ENCODE measurements at places on chromosomes 2 and 18.
A peak's percentile ranks its signal among the peaks of the same experiment; 100 is the strongest.

GRCh38 chr2:41137031-41137430, 685.1 kb upstream of the SLC8A1 start:
- no peak for DNase-seq

DNA sequence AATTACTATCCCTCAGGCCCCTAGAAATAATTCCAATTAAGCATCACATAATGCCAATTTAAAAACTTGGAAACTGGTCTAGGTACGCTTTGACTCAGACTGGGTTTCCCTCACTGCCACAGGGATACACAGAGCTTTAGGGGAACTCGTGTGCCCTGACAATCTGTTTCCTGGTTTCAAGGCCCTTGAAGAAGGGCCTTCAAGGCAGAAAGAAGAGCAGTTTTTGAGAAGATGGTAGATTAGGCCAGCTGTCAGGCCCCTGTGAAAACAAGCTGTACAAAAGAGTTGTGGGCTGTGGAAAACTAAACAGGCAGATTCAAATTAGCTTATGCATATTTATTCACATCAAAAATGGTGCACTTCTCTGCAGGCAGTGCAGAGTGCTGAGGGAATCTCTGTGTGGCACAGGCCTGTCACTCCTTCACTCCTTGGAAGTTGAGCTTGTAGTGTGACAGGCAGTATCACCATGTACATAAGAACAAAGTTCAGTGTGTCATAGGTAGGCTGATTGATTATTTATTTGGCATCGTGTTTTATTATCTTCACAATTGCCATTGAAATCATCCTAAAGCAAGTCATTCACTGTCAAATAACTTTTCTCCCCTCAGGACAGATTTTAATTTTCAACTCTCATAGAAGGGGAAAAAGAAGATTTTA, 614.4 kb upstream of the GYPC start:
- no peak for DNase-seq

DNA sequence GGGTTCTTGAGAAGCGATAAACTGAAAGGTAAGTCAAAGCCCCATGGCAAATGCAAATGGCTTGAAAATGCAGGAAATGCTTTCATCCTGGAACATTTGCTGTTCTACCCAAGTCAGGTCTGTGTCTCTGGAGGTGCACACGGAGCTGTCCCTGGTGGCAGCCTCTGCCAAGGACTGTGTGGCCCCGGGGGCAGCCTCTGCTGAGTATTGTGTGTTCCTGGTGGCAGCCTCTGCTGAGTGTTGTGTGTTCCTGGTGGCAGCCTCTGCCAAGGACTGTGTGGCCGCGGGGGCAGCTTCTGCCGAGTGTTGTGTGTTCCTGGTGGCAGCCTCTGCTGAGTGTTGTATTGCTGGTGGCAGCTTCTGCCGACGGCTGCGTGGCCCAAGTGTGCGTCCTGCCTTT, 135.6 kb upstream of the ALKAL2 start:
- no peak for DNase-seq

GRCh38 chr2:56170988-56171387, 12.8 kb upstream of the CCDC85A start:
- DNase-seq: no peak

DNA sequence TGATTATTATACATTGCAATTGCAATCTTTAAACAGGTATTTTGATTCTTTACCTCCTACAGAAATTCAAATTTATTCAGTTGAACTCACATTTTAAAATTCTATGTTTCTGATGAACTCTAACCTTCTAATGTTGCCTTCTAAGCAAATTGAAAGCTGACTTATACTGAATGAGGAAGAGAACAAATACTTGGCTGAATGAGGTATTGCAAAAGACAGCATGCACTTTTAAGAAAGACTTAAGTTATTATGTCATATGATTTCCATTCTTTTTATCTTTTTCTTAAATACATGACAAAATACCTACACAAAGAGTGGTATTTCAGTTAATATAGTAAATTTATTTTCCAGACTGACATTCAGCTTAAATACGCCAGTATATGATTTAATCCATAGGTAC, 64.7 kb downstream of the FAM228A start:
- DNase-seq: no peak

DNA sequence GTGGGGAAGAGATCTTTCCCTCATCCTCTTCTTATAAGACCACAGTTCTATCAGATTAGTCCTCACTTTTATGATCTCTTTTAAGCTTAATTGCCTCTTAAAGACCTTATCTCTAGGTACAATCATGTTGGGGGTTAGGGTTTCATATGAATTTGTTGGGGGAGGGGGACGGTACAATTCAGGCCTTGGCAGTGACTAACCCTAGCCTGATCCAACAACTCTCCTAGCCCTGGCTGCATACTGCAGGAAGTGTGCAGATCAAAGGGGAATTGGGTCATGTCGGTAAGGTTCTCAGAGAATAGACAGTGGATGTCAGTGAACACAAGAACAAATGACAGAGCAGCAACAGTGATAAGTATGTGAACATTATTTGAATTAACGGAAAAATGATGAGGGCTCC, 16.4 kb downstream of the CAPN13 start:
- no peak for DNase-seq

GRCh38 chr2:49129034-49129433, 25.3 kb downstream of the FSHR start:
- DNase-seq: no peak

GRCh38 chr2:55056024-55056521, 5.8 kb upstream of the RTN4 start:
- no peak for DNase-seq

DNA sequence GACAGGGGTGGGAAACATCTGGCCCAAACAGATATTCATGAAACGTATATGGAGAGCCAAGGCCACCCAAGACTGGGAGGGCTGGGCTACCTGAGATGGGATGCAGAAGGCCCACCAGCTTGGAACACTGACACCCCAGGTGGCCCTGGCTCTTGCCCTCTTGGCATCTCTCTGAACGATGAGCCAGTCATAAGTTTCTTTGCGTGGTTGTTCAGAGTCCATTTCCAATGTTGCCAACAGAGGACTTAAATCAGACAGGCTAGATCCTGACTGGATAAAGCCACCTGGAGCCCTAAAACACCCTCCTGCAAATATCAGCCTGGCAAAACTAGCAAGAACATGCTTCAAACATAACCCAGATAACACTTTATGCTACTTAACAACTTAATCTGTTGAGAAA, 42.6 kb downstream of the LPIN2 start:
- DNase-seq: no peak

DNA sequence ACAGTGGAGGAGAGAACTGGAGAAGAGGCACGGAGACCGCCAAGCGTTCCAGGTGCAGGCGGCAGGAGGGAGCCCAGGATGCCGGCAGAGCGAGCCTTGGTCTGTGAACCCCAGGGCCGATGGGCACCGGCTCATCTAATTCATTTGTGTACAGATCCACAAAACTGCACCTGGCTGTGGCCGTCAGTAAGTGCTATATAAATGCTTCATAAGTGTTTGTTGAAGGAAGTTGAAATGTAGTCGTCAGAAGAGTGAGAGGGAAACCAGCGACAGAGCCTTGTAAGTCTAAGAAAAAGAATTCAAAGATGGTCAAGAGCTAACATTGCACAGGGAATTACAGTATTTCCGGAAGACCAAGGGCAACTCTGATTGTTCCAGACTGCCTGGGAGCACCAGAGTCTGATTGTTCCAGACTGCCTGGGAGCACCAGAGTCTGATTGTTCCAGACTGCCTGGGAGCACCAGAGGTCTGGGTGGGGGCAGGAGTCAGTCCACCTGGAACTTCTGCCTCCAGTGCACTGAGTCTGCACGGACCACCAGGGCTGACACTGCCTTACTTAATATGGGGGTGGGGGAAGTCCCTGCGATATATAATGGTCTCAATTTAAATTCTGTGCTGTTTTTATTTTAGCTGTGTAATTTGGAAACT, 112.3 kb downstream of the BCL2 start:
- peak; percentile 55 for DNase-seq

GRCh38 chr2:180699657-180700361, 280.6 kb upstream of the UBE2E3 start:
- DNase-seq: no peak

GRCh38 chr2:212028798-212029394, 509.7 kb downstream of the ERBB4 start:
- DNase-seq: no peak

- no peak for DNase-seq
These were observed 606.5 kb downstream of the CPS1 start for GRCh38 chr2:211162911-211163310.

- no peak for DNase-seq
These were observed 140.8 kb upstream of the IL1R2 start for GRCh38 chr2:101850991-101851390.

- no peak for DNase-seq
These were observed 790.5 kb upstream of the ID2 start for GRCh38 chr2:7891312-7891711.

DNA sequence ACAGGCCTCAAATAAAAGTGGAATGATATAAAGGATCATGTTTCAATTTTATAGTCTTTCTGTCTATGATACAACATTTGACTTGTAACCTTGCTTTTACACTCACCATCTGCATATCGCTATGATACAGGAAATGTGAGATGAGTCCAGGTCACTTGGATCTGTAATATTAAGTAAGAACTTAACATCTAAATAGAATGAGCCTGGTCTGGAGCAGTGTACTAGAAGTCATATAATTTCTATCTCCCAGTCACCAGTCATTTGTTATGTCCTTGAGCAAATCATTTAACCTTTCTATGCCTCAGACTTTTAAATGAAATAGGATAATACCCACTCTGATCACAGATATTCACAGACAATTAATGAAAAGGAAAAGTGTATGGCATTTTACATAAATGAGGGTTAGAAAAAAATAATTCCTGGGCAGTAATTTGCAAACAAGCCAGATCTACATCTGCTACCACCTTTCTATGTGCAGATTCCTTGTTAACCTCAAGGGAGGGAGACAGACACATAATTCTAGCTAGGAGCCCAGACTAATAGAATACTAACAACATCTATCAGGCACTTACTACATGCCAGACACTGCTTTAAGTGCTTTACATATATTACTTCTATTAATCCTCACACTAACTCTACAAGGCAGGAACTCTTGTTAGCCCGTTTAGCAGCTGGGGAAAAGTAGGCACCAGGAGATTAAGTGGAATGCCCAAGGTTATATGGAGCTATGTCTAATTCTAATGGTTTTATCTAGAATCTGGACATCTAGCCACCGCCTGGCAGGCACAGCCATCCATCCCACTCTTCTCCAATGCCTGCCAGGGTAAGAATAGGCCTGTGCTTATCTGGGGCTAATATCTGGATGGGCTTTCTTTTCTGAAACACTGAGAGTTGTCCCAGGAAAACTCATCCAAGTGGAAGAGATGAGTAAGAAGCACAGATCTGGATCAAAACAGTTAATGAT, 313.6 kb upstream of the CDH20 start:
- DNase-seq: no peak

- no peak for DNase-seq
These were observed 143.6 kb upstream of the ZSWIM2 start for GRCh38 chr2:186992597-186992996.

DNA sequence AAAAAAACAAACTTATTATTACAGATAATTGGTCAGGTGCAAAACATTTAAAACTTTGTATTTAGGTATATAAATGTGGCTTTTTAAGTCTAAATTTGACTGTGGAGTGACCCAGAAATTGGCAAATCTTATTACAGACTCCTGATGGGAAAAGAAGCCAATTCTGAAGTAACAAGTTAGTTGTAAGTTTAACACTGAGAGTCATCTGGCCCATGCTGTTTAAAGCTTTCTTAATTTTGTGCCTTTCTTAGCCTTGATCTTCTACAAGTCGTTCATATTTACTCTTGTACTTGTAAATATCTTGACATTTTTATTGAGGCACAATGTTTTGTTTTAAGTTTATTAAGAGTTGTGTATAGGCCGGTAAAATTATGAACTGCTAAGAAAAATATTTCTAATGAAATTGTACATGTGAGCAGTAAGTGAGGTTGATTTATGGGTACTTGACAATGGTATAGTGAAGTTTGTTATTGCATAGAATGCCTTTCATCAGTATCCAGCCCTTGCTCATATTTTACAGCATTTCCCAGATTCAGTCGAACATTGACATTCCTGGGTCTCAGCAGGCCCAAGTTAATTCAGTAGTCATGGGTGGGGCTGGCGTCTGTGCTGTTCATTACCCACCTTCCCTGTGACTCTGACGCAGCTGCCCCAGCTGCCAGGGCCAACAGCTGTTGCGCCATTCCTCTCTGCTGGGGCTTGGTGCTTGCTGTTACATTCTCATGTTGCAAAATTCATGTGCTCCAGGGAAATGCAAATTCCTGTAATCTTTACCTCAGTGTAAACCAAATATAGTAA, 121.4 kb downstream of the ZNF236 start:
- no peak for DNase-seq

- no peak for DNase-seq
These were observed 484.4 kb upstream of the REG3G start for GRCh38 chr2:78541088-78541450.

- DNase-seq: no peak
These were observed 133.2 kb upstream of the ID2 start for GRCh38 chr2:8548619-8549150.

DNA sequence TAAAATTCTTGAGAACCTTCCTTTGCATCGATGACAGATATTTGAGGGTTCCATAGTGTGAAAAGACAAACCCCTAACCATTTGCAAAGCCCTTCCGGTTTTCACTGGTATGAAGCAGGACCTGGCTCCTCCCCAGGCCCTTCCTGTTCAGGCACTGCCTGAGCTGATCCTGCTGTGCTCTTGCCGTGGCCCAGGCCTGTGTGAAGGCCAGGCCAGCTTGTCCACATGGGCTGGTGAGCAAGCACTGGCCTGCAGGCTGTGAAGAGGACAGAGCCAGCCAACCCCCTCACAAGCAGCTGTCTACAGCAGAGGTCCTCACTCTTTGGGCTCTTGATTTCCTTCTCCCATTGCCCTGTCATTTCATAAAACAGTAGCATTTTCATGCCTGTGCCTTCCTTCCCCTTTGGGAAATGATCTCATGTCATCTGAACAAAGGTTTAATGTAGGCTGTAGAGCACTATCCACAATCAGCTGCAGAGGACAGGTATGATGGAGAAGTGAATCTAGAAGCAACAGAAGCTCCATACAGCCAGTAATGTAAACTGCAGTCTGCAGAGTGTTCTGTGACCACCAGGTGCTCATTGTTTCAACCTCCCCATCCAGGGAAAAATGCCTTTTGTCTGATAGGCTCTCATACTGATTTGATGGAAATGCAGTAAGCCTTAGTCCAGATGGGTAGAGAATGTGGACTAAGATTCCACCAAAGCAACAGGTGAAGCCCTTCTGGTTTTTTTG, 19.8 kb downstream of the MPHOSPH10 start:
- no peak for DNase-seq

DNA sequence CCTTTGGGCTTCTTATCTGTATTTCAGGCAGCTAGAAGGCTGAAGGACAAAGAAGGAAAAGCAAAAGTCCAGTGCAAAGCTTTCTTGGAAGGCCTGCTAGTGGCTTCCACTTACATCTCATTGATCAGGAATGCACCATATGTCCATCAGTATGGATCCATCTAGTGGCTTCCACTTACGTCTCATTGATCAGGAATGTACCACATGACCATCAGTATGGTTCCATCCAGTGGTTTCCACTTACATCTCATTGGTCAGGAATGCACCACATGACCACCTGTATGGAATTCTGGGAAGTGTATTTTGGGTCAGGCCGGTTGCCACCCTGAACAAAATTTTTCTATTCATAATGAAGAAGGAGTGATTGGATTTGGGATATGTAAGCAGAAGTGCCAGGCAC, 70.6 kb downstream of the LYPD6 start:
- DNase-seq: no peak

- DNase-seq: no peak
These were observed 78.0 kb upstream of the RPL31 start for GRCh38 chr2:100924122-100924519.

GRCh38 chr18:75276818-75277609, 66.4 kb downstream of the TSHZ1 start:
- no peak for DNase-seq

GRCh38 chr2:9310798-9311197, 104.2 kb downstream of the ASAP2 start:
- DNase-seq: no peak
